Kidney (tissue), 22 donors: ENCODE measurements at places on chromosomes 11 and 22. TPM values are rescaled to one million over a fixed set of nuclear protein-coding genes. Genes with fewer than 3 reads are reported as not detected.

Gene MUC5B
- not detected for polyA plus RNA-seq

Gene PGA3
- polyA plus RNA-seq = not detected

Gene SYT13
- polyA plus RNA-seq = 16.4 TPM

Gene TMPRSS6
- polyA plus RNA-seq = not detected

Gene IL17REL
- not detected for polyA plus RNA-seq

Gene OVCH2
- polyA plus RNA-seq = 2.3 TPM

Gene TRIM29
- polyA plus RNA-seq = 0.65 TPM

Gene CCDC83
- not detected for polyA plus RNA-seq

Gene KCNJ1
- polyA plus RNA-seq = 355 TPM

Gene CYTH4
- polyA plus RNA-seq = 1.9 TPM

Gene SCO2
- polyA plus RNA-seq = 1.1 TPM

Gene PGA4
- not detected for polyA plus RNA-seq

Gene PKDREJ
- 0.15 TPM for polyA plus RNA-seq

Gene SGSM1
- polyA plus RNA-seq = 3.6 TPM

Gene JHY
- 4.8 TPM for polyA plus RNA-seq

Gene MYEOV
- polyA plus RNA-seq = not detected

Gene CDC42EP2
- 19.4 TPM for polyA plus RNA-seq

Gene MAJIN
- polyA plus RNA-seq = 0.80 TPM

Gene SOX10
- 0.22 TPM for polyA plus RNA-seq

Gene KCNC1
- not detected for polyA plus RNA-seq

Gene CLMP
- polyA plus RNA-seq = 1.2 TPM

Gene ARRB1
- polyA plus RNA-seq = 17.6 TPM

Gene GLB1L3
- 0.17 TPM for polyA plus RNA-seq

Gene BACE1
- polyA plus RNA-seq = 11.7 TPM

Gene LMO2
- polyA plus RNA-seq = 57.1 TPM

Gene BATF2
- polyA plus RNA-seq = 8.8 TPM

Gene MPEG1
- 2.6 TPM for polyA plus RNA-seq

Gene RPS6KB2
- polyA plus RNA-seq = 45.4 TPM

Gene KCNJ11
- polyA plus RNA-seq = 3.6 TPM

Gene PDXP
- 29.6 TPM for polyA plus RNA-seq

Gene MFNG
- polyA plus RNA-seq = 9.1 TPM

Gene CTSF
- 80.4 TPM for polyA plus RNA-seq

Gene SCUBE2
- 0.65 TPM for polyA plus RNA-seq

Gene C11orf68
- polyA plus RNA-seq = 52.0 TPM

Gene EMID1
- 25.5 TPM for polyA plus RNA-seq

Gene APOA4
- 0.80 TPM for polyA plus RNA-seq

Gene TMEM86A
- 17.1 TPM for polyA plus RNA-seq

Gene CTNND1
- polyA plus RNA-seq = 52.7 TPM

Gene MORC2
- polyA plus RNA-seq = 18.8 TPM

Gene TMEM121B
- polyA plus RNA-seq = 0.19 TPM

Gene PATE2
- not detected for polyA plus RNA-seq
